AG08396 (cell line): ENCODE measurements at places on chromosomes 6 and 20.

DNA sequence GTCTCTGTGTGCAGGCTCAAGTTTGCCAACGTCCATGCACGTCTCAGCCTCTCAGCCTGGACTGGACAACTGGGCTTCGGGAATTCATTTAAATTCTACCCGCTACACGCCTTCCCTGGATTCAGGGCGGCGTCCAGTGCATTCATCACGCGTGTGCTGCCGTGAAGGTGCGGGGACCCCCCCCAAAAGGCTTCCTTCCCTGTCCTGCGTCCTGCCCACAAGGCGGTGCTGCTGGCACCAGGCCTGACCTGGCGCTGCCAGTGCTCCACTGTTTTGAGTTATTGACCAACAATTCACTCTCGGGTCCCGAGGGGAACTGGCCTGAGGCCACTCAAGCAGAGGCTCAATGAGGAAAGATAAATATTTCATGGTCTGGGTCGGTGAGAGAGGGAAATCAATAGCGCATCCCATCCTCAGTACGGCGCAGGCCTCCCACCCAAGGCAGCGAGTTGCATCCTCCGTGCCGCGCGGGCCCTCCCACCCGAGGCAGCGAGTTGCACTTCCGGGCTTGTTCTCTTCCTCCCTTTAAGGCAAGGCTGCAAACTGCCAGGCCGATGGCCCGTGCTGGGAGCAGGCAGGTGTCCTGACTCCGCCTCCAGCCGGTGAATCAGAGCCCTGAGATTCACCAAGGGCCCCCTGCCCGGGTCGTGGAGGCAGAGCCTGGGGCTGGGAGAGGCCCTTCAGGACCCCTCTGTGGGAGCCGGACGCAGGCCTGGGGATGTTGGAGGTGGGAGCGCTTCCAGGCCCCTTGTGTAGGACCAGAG lies 22.8 kb upstream of the BHLHE23 start:
- no peak for DNase-seq

DNA sequence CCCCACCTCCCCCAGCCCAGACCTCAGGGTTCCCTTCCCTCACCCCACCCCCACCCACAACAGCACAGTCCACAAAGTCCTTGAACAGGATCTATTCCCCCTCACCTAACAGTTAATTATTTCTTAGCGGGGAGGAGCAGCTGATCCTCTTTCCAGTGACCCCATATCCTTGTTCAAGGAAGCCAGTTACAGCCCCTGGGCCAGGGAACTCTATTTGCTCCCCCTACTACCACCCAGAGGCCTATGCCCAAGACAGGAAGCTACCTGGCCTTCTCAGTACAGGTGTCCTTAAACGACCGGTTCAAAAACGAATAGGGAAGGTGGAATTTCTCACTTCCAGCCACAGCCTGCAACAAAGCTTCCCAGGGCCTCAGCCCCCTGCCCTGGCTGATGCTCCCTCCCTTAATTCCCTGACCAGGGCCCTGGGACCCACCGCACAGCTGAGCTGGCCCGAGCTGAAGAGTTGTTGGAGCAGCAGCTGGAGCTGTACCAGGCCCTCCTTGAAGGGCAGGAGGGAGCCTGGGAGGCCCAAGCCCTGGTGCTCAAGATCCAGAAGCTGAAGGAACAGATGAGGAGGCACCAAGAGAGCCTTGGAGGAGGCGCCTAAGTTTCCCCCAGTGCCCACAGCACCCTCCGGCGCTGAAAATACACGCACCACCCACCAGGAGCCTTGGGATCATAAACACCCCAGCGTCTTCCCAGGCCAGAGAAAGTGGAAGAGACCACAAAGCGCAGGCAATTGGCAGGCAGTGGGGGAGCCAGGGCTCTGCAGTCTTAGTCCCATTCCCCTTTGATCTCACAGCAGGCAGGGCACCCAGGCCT lies 778 bp downstream of the MCCD1 start:
- DNase-seq, result no peak

DNA sequence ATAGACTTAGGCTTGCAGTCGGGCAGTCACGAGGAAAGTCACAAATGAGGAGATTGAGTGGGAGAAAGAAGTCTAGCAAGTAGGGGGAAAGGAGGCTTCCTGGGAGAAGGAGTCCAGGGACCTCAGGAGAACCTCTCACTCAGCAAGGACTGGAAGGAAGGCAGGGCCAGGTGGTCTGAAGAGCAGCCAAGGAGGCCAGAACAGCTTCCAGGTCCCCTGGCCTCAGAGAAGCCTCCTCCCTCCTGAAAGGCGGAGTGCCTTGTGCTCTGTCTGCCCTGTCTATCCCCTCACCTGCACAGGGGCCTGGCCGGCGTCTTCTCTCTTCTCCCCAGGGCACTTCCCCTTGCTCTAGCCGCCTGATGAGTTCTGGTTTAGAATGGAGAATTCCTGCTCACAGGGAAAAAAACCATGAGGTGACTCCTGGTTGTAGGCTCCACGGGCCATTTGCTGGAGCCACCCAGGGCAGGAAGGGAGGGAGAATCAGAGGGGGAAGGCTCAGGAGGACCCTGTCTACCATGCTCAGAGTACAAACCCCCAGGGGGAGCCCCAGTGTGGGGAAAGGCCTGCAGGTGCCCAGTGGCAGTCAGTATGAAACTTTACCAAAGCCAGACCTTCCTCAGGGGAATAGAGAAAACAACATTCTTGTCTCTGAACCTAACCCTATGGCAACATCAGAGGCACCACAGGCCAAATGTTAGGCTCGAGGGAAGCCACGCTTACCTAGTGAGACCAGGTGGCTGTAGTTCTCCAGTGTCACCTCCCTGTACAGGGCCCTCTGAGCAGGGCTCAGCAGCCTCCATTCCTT lies 11.2 kb downstream of the ZNF337 start:
- no peak for DNase-seq

DNA sequence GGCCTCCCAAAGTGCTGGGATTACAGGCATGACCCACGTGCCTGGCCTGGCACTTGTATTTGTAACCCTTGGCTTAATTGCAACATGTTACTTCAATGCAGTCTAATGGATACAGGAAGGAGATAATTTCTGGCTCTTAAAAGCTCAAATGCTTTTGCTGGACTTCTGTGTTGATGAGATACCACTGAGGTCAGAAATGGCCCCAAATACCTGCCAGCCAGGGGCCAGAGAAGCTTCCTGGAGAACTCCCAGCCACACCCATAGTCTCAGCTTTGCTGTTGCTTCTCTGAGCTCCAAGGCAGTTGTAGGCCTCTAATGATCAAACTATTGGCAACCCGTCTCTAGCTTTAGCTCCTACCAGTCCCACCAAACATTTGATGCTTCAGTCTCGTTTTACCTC lies 14.2 kb upstream of the ZNFX1 start:
- no peak for DNase-seq

GRCh38 chr20:6519556-6519955 lies 247.9 kb upstream of the BMP2 start:
- DNase-seq, result peak; percentile 20

DNA sequence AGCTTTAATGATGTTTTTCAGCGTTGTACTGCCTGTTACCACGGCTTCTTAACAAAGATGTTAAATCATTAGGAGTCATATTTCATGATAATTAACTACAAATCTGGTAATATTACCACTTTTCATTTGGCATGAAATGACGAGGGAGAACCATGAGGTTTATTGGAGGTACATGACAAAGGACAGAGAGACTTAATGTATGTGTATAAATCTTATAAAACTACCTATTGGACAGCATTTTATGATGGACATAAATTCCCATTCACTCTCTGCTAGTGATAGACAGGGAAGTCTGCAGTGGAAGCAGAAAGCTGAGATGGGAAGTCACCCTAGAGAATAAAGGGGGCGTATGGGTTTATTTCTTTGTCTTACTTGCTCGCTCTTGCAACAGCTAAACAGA lies 949.9 kb upstream of the FLRT3 start:
- no peak for DNase-seq

DNA sequence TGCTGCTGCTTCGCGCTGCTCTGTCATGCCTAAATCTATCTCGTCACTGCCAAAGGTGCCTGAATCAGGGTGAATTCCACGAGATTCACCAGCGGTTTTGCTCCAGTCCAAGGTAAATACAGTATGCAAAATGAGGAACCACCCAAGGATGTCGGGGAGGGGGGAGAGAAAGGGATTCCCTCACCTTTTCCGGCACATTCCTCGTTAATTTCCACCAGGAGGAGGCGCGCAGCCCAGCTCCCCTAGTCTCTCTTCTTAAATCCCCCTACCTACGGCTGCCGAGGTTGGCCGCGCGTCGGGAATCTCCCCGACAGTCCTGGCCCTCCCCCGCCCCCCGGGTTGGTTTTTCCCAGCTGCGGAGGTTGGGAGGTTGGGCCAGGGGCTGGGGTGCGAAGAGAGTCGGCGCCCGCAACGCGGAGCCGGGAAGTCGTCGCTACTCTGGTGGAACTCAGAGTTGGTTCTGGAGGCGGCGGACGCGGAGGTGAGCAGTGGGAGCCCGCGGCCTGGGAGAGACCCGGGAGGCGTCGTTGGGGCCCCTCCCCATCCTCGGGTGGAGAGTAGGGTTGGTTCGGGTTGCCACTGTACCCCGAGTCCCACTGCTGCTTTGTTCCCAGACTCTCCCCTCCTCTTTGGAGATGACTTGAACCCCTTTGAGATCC lies at the start of gene TPBG:
TPBG (plus strand) TSS at position 390 of the 659 bp plus-strand sequence. CDS start 1,145 bp downstream, outside the sequence.
- peak; percentile 82 for DNase-seq

GRCh38 chr20:39518654-39519053 lies 556.5 kb downstream of the DHX35 start:
- no peak for DNase-seq

GRCh38 chr6:116445102-116445501 lies 16.1 kb upstream of the CALHM6 start:
- no peak for DNase-seq

- peak; percentile 28 for DNase-seq
Observed at GRCh38 chr20:47544240-47544639, 42.6 kb downstream of the NCOA3 start.

DNA sequence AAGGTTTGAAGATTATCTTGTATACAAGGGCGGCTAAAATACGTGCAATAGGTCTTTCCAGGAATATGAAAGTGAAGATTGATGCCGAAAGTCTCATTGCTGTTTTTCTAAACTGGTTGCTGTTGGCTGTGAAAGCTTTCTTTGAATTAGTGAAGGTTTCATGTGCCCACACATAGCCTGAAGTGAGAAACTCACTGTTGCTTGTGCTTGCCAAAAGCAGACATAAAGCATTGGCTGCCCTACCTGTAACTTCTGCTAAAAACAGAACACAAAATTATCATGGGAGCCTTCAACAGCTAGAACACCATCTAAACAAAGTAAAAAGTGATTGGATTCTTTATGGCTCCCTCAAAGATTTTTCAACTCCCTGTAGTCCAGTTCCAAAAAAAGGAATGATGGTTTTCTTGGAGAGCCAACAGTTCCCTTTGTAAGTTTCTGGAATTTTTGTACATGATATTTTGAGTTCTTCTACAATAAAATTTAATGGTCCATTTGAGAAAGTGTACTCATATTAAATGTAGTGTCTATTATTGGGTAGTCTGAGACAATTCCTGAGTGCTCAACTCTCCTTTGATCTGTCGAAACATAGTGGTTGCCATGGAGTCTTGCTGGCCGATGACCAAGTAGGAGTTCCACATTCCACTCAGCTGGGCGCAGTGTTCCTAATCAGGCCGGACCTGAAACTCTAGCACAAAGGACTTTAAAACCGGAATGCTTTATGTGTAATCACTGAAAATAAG lies 68.5 kb downstream of the PLEKHG1 start:
- DNase-seq, result peak; percentile 67

DNA sequence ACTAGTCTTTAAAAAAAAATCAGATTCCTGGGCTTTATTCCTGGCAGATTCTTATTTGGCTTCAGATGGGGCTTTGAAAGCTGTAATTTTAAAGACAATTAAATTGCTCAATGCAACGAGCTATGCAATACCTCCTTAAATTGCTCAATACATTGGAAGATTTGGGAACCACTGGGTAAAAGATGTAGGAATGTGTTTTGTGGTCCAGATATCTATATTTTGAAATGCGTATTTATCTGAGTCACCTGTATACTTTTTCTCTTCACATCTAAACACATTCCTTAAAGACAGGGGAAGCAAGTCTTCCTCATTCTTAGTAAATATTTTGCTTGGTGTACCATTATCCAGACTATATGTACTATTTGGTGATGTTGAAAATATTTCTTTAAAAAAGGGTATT lies 29.6 kb upstream of the MAP7 start:
- no peak for DNase-seq

GRCh38 chr20:39429726-39430125 lies 467.6 kb downstream of the DHX35 start:
- no peak for DNase-seq

DNA sequence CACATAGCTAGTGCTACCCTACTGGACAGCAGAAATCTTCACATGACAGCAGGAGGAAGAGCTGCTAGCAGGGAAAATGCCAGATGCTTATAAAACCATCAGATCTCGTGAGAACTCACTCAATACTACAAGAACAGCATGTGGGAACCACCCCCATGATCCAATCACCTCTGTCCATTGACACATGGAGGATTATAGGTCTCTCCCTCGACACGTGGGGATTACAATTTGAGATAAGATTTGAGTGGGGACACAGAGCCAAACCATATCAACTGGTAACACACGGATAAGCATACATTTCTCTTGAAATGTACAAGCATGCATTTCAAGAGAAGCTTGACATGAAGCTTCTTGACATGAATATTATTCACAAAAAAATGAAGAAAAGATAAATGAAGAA lies 64.1 kb downstream of the MMS22L start:
- no peak for DNase-seq

DNA sequence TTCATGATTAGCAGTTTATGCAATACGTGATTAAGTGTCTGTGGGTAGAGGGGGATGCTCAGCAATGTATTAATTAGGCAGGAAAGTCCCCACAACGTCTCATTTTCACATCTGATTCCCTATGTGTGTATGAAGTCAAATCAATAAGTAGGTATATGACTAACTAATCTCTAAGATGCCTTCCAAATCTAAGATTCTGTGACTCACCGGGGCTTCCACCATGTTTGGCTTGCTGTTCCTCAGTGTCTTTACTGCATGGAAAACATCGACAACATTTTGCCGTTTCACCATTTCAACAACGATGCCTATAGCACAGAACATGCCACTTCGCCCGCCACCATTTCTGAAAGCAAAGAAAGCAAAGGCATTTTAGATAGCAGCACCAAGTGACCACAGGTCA lies 72.0 kb upstream of the THEMIS start:
- DNase-seq, result no peak

DNA sequence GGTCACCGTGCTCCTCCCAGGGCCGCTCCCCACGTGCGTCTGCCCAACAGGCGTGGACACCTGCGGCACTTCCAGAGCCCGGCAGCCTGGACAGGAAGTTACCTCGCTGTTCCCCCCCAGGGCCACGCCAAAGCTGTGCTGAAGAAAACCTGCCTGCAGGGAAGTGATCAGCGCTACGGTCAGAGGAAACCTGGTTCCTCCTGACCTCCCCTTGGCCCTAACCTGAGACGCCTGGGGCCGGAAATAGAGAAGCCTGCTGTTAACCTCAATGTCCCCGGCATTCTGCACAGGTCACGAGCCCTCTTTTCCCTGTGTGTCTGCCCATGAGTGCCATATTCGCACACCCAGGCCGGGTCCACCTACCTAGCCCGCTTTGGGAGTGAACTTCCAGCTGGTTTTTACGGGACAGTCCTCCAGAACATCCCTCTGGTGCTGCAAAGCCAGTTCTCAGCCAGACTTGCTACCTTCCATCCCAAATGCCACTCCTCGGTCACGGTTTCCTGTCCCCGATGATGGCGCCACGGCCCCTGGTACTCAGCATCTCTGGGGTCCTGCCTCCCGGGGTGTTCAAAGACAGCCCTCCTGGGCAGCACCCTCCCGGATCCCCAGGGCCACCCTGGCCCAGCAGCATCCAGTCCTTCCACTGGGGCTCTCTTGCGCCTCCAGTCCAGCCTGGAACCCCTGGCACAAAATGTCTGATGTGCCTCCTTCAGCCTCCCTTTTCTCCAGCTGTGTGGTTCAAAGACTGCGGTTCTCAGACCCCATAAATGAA lies 12.0 kb upstream of the IRF4 start:
- DNase-seq, result no peak

GRCh38 chr6:33668914-33669313 lies 42.6 kb downstream of the UQCC2 start:
- no peak for DNase-seq

- peak; percentile 69 for DNase-seq
Observed at GRCh38 chr6:148524471-148524882, 181.8 kb downstream of the SASH1 start.
